ENCODE measurements at places on chromosomes 16 and 17.

- peak; percentile 18 for DNase-seq
Measured at GRCh38 chr17:6701719-6702118, 11.4 kb downstream of the SLC13A5 start.

DNA sequence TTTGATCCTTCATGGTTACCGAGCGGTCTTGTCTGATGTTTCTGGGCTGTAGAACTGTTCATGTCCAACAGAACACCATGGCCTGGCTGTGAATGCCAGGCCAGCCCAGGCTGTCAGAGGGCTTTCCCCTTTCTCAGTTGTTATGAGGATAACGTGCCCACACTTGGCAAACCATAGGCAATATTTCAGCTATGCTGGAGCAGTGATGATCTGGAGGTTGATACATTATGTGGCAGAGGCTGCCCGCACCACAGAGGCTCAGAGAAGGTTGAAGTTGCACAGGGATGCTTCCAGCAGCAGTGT, 92.9 kb downstream of the C16orf78 start:
- no peak for DNase-seq

GRCh38 chr17:46167826-46168569, 25.2 kb downstream of the KANSL1 start:
- DNase-seq, result no peak

- peak; percentile 44 for DNase-seq
Measured at GRCh38 chr17:74852237-74853047, 7.2 kb downstream of the GRIN2C start.

DNA sequence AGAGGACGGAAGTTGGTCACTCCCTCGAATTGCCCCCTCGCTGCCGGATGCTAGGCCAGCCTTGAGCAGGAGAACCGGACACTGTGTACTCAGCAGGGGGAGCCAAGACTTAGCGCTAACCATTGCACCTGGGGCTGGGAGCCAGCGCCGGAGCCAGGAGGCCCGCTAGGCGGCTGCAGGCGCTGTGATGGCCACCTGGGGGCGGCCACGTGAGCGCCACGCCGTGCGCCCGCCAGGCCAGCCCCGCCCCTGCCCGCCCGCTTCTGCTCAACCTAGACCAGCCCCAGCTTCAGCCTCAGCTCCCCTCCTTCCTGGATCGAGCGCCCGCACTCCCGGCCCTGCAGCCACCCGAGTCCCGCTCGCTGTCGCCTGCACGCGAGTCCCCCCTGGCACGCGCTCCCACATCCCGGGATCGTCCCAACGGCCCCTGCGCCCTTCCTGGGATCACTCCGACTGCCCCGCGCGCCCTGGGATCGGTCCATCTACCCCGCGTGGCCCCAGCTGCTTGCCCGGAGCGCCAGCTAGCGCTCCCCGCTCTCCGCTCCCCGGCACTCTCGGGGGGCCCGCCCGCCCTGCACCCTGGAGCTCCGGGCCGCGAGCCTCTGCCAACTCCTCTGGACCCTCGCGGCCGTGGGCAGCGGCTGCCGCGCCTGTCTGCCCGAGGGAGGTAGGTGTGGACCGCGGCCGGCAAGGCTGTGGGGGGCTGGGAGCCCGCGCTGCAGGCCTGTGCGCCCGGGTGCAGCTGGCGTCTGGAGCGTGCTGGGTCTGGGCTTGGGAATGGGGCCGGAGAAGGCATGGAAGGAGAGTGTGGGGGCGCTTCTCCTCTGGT, at the start of gene EEF2K:
TSS of gene EEF2K (plus strand) at position 266 of the 829 bp plus-strand sequence. CDS start 19,452 bp downstream, outside the sequence.
- peak; percentile 85 for DNase-seq

Data from activated T-cell treated with anti-CD3 and anti-CD28 coated beads for 24 hours (primary cell).